Right kidney (tissue), 9 donors: ENCODE measurements at places on chromosomes 5 and 9.

DNA sequence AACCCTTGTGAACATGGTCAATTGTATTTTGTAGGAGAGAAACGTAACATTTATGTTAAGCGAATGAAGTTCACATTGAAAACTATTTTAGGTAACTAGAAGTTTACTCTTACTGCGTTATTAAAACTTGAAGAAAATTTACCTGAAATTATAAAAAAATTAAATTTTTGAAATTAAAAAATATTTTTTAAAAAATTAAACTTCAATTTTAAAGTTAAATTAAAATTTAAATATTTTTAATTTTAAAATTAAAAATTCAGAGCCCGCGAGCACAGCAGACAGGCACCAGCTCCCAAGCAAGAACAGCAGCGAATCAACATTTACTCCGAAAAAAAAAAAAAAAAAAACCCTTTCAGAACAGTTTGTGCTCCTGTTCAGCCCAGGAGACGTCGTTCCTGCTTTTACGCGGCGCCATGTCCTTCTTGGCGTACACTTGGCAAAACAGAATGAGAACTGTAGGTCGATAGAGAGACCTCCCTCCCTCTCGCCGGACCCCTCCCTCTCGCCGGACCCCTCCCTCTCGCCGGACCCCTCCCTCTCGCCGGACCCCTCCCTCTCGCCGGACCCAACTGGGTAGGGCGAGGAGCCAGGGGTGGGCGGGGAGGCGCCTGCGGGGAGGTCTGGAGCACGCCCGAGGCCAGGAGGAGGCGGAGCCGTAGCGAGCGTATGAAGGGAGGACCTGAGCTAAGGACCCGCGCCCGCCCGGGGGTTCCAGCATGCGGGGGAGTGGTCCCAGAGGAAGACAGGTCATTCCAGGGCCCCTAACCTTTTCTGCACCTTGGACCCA is 235.8 kb downstream of the ROR2 start:
- peak; percentile 38 for DNase-seq

DNA sequence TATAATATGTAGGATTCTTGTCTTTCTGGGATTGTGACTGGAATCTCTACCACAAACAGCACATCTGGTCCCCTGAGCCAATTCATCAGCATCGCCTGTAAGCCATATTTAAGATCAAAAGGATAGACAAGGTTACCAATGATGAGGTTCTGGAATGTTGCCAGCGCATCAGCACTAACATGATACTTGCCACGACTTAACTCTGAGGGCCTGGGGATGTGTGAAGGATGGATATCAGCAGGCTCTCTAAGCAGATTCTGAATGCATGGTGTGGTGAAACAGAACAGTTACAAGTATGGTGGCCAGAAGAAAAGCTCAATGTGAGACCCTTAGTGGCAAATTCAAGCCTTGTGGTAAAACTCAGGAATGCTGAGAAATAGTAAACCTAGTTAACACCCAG is 143.0 kb downstream of the XRCC4 start:
- no peak for DNase-seq

DNA sequence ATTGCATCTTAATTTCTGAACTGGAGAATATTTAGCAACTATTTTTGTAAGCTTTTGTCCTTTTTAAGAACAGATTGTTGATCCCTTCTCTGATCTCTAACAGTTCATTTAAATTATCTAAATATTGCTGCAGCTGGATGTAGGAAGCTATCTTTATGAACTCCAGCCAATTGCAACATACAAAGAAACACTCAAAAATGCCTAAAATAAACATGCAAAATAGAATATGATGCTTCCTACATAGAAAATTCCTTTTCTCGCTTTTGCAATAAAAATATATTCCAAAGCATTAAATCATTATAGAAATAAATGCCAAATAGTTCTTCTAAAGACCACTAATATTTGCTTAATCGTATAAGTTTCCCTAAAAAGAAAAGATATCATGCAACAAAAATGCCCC is 218.6 kb downstream of the LURAP1L start:
- no peak for DNase-seq

- no peak for DNase-seq
These were observed 20.6 kb downstream of the PSMB7 start for GRCh38 chr9:124394596-124394995.

DNA sequence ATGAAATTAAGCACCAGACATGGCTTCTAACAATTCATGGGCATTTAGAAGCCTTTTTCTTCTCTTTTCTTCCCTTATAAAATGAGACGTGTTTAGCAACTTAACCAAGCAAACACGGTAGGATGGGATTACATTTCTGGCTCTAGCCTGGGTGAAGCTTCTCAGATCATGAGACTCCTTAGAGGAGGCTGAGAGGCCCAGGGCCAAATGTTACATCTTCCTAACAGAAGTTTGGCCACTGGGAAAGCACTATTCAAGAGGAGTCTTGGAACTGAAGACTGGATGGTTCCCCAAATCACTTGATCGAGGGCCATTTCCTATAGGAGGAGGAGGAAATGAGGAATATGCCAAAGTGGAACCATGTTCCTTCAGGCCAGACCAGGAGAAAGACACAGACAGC is 1.9 kb downstream of the GABRP start:
- DNase-seq = no peak

GRCh38 chr9:110512817-110513216 is 66.7 kb downstream of the SVEP1 start:
- no peak for DNase-seq

DNA sequence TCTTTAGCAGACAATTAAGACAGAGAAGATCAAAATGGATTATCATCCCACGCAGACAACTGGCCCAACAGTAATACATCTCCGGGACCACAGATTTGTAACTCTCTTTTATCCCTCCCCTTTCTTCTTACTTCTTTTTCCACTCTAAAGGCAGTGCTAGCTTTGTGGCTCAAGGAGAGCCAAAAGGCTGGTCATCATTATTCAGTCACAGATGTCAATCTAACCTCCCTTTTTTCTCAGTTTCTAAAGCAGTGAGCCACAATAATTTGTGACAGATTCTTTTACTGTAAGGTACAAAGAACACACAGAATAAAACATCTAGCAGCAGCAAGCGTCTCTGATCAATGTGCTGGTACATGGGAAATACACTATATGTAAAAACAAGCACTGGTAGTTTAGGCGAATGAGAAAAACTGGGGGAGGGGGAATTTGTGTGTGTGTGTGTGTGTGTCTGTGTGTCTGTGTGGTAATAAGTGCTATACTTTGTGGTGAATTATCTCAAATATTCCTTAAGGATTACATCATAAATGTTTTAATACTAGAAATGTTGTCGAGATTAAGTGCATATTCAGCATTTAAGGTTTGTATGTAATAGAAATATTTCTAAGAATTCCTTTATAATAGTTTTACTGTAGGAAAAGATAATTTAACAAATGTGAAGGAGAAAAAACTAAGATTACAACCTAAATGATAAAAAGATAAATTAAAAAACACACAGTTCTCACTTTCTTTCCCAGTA is 140.2 kb downstream of the DENND1A start:
- DNase-seq = no peak

GRCh38 chr9:123820139-123820538 is 109.8 kb downstream of the DENND1A start:
- no peak for DNase-seq

DNA sequence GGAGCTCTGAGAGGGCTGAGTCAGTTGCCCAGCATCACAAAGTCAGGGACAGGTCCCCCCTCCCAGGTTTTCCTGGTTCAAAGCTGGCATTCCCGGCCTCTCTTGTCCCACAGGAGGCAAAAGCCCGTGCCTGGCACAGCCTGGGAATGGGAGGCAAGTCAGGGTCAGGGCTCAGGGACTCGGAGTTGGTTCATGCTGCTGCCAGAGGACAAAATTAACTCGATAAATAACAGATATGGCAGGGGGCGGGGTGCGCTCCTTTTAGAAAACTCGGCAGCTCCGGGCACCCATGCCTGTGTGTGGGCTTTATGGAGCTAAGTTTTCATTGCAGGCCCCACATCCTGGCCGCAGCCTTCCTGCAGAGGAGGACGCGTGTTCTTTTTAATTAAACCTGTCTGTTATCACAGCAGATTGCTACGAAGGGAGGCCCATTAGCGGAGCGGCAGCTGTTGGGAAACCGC is 62.8 kb upstream of the LMX1B start:
- no peak for DNase-seq

DNA sequence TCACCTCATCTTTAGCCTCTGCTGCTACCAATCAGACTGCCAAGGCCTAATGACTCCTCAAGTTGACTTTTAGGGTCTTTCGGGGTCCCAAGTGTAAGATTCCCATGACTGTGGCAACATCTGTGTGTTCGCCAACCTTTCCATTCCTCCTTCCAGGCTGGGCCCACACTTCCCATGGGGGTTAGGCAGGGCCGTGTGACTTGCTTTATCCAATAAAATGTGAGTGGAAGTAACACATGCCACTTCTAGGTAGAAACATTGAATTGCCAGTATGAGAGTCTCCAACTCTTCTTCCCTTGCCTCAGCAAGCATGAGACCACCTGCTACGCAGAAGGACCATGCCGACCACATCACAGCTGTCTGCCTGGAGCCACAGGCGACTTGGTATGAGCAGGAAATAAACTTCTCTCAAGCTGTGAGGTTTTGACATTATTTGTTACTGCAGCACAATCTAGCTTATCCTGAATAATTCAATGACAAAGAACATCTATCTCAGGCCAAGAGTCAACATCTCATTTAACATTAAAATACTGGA is 190.4 kb upstream of the IER5L start:
- DNase-seq = no peak

GRCh38 chr9:25094518-25094917 is 548.8 kb upstream of the IZUMO3 start:
- DNase-seq = no peak

DNA sequence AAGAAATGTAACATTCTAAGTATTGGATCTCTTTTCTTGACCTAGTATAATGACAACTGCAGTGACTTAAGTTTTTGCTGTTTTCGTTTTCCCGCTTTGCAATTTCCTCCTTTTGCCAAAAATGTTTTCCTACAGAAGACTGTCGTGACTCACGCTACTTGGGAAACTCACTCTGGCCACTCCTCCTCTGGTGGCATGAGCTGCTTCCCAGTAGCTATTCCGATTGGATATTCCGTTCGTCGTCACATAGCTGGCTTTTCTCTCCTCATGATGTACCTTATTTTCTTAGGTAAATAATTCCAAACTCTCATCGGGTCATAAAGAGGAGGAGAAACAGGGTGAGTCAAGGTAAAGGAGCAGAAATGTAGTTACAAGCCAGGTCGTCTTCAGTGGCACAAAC is 64.9 kb downstream of the GOLPH3 start:
- no peak for DNase-seq

DNA sequence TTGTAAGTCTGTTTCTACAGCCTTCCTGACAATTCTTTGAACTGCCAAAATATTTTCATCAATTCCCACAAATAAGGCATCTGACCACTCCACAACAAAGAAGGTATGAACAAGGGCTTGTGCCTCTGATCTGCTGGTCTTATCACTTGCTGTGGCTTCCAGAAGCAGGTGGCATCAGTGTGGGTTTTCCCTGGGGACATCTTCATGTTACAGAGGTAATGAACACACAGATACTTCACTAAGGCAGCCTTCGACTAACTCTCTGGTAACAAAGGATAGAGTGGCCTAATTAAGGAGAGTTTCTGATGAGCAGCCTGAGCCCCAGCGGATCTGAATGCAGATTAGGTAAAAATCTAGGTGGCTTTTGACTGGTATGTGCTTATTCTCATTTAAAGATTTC is 15.2 kb upstream of the ERAP2 start:
- no peak for DNase-seq

GRCh38 chr5:65128226-65128625 is 353.5 kb downstream of the ADAMTS6 start:
- no peak for DNase-seq

- peak; percentile 88 for DNase-seq
These were observed 1.3 kb downstream of the SEMA6A start for GRCh38 chr5:116573279-116573701.
